ENCODE measurements at places on chromosomes 3 and 15.

- no peak for DNase-seq
Measured at GRCh38 chr3:112456147-112456546, 43.1 kb downstream of the BTLA start.

DNA sequence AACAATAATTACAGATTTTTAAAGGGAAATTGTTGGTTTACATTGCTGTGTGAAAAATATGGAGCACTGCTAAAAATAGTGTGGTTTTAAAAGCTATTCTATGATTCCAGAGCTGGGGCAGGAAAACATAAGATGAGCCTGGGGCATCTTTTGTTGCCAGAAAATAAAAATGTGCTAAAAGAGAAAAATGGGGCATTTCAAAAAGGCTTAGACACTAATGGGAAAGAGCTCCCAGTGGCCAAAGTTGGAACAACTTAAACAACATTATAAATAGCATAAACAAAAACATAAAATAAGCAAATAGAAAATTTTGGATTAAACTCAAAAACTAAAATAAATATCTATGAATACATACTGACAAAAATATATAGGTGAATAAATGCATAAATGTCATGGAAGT, 478.9 kb downstream of the NLGN1 start:
- no peak for DNase-seq

DNA sequence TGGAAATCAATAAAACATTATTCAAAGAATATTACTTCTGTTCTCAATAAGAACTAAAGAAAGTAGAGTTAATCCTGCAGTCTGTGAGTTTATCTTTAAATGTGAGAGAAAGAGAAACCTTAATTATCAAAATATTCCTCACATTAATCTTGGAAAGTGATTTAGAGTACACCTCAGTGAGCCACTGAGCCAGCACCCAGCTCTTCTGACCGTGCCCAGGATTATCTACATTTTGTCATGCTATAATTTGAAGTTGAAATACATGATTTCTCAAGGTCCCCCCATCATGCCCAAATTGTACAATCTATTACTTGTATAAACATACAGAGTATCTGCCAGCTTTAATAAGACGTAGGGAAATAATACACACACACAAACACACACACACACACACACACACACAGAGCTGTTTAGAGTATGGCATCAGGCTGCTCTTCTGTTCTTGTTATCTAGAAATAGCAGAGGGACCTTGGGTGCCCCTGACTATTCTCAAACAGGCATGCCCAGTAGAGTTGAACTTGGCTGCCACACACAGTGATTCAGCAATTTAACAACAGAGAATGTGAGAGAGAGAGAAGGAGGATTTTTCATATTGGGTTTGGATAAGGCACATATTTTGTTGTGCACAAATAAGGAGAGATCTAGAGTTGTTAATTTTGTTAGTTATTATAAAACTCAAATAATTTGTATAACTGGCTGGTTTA, 74.4 kb downstream of the P2RY1 start:
- DNase-seq, result no peak

DNA sequence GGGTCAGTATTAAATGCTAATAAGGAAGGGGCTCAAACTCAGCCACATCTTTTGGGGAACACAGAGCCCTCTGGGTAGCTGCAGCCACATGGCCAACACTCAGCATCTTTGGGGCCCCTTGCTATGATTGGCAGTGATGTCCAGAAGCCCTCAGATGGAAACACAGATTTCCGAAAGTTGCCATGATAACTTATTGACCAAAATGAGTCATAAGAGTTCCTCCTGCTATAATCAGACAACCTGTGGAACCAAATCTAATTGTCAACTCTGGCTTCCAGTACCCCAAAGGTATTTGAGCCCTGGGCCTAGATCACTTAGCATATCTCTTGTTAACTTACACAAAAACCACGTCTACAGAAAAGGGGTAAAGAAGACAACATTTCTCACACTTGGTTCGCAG, 392.2 kb downstream of the KCNH8 start:
- no peak for DNase-seq

GRCh38 chr3:23746441-23746840, 59.3 kb upstream of the UBE2E1 start:
- DNase-seq, result no peak

All from CD4-positive, alpha-beta T cell treated with Interleukin-21 for 1 hour (primary cell).